ENCODE measurements at places on chromosomes 2 and 18. TPM values are rescaled to one million over a fixed set of nuclear protein-coding genes. Genes with fewer than 3 reads are reported as not detected.

DNA sequence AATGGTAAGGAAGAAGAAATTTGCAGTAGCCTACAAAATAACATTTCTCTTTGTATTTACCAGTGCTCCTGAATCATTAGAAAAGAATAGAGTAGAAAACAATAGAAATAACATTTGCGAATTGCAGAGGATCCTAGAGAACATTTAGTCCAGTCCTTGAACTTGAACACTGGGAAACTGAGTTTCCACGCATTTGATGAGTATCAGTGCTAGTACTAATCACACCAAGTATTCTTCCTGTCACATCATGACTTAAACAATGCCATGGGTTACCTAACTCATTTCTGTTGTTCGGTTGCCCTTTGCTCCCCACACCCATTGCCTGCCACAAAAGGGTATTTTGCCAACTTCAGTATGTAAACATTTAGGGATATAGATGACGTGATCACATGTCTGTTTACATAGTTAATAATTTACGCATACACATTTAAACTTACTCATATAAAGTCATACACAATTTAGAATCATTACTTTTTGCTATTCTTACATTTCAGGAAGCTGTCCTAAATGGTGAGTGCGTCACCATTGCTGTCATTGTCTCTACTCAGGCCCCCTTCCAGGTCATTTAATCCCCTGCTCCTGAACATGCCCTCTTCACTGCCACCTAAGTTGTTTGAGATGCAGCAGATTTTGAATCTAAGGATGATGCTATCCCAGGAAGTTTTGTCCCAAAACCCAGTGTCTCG is 42.3 kb downstream of the CRIM1 start:
- DNase-seq = no peak

Gene ANKRD23
- 11.5 TPM for total RNA-seq

DNA sequence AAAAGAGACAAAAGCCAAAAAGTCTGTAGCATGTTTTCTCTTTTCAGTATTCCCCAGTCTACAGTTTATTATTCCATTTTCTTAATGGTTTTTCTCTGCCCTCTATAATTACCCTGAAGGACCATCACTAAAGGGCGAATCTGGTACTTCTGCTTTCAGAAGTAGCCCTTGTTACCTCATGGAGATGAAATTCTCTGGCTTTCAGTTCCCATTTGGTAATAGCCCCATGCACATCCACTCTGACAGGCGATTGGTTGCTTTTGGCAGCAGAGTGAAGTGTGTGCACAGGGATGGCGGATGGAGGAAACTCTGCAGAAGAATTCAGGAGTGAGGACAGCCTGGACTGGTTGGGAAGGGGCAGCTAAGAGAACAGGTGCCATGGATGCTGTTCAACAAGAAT is 66.3 kb upstream of the NABP1 start:
- no peak for DNase-seq

Gene GATA6
- total RNA-seq = 82.4 TPM

Gene IL36B
- total RNA-seq = not detected

GRCh38 chr2:138615257-138615656 is 113.7 kb downstream of the SPOPL start:
- no peak for DNase-seq

GRCh38 chr2:119724656-119725485 is 34.9 kb upstream of the PTPN4 start:
- no peak for DNase-seq

GRCh38 chr18:33711514-33711913 is 133.5 kb downstream of the ASXL3 start:
- no peak for DNase-seq

DNA sequence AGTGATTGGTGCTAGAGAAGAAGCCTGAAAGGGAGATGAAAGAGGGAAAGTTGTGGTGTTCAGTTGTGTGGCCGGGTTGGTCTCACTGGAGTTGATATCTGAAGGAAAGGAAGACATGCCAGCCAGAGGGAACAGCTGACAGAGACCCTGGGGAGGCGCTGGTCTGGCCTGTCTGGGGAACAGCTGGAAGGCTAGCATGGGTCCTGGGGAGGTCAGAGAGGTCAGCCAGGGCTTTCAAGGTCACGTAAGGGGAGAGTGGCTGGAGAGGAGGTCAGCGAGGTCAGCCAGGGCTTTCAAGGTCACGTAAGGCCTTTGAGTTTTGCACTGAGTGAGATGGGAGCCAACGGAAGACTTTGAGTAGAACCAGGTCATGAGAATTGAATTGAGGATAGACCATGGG is 11.0 kb downstream of the DYSF start:
- DNase-seq = no peak

DNA sequence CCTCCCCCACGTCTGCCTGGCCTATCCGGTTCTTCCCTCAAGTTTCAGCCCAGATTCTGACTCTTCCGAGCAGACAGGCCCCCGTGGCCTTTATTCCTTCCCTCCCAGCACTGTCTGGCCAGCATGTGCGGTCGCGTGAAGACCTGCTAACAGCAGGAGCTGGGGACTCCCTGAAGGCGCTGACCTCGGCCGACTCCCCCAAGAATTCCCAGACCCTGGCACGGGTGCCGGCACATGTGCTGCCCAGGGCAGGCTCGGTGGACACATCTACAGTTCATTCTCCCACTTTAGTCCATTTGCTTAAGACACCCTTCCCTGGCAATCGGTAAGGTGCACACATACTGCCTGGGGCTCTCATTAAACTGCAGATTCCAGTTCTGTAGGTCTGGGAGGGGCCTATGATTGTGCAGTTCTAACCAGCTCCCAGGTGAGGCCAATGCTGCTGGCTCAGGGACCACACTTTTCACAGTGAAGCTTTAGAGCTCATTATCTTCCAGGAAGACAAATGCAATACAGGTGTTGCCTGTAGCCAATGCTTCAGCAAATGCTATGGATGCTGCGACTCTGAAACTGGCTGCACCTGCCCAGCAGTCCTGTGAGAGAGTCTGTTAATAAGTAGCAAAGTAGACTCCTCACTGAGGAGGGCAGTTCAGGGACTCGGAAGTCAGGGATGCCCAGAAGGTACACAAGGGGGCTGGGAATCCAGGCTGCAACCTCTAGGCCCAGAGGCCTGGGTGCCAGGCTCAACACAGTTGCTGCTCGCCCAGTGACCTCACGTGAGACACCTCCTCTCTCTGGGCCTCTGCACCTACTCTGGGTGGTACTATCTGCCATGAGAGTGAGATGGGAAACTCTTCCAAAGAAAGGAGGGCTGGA is 45.4 kb upstream of the TAF1B start:
- no peak for DNase-seq

DNA sequence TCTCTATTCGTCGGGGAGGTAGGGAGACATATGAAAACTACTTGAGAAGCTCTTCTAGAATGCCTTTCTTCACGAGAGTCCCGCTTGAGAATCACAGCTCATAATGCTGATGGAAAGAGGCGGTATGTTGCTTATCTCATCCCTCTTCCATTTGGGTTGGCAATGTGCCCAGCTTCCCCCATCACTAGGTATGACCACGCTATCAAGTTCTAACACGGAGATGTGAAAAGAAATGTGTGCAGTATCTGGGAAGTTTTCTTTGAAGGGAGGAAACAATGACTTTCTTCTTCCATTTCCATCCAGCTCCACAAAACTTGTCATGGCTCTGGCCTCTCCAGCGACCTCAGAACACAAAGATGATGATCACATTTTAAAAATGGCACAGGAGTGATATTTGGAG is 742.4 kb downstream of the DCDC2C start:
- DNase-seq = no peak

Gene TMEM182
- 2.4 TPM for total RNA-seq

Gene SLC20A1
- 13.5 TPM for total RNA-seq

Data from ovary (tissue), 10 donors.